HepG2 (cell line): ENCODE measurements at places on chromosomes 1 and 21.

- DNase-seq = no peak
Observed at GRCh38 chr21:26916799-26917198, 50.1 kb downstream of the ADAMTS5 start.

GRCh38 chr1:214573386-214574318 is 22.2 kb upstream of the PTPN14 start:
- no peak for DNase-seq

DNA sequence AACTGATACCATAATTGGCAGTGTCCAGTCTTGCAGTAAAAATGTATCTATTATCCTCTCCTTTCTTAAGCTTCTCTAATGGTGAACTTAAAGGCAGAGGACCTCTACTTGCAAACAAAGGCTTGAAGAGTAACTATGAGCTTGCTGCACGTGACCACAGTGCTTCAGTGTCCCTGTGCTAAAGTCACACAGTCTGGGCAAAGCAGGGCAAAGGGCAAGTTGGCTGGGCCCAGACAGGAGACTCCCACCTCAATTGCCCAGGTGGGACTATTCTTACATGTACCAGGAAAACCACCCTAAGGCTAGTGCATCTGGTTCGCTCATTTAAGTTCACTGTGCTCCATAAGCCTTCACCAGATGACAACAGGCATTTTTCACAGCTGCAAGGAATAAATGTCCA is 374.2 kb upstream of the PROX1 start:
- DNase-seq = peak; percentile 20

DNA sequence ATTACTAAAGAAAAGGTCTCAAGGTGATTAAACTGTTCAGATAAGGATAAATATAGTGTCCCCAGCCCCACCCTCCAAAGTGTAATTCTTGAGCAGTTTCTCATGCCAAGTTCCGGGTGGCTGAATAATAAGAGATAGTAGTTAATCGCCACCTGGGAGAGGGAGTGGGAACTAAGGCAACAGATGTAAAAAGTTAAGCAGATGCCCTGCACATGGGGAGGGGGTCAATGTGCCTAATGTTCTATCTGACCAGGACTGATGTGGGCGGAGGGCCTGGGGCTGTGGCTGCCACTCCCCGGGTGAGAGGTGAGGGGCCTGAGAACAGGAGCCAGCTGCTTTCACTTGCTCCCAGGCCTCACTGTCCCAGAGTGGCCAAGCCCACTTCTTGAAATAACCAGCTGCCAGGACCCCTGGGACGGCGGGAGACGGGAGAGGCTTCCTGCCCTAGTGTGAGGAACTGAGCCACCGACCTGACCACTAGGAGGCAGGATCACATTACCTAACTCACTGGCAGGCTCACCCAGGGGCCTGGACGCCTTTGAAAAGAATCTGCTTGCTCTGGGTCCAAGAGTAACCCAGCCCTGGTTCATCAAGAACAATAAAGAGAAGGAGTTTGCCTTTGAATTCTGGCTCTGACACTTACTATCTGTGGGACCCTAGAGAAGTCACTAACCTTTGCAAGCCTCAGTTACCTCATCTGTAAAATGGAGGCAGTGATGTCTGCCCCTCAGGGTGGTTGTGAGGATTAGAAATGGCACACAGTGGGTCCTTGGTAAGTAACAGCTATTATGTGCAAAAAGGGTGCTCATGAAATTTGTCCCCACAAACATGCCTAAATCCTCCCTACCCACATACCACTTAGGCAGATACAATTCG is 179.2 kb downstream of the ATG4C start:
- peak; percentile 30 for DNase-seq

DNA sequence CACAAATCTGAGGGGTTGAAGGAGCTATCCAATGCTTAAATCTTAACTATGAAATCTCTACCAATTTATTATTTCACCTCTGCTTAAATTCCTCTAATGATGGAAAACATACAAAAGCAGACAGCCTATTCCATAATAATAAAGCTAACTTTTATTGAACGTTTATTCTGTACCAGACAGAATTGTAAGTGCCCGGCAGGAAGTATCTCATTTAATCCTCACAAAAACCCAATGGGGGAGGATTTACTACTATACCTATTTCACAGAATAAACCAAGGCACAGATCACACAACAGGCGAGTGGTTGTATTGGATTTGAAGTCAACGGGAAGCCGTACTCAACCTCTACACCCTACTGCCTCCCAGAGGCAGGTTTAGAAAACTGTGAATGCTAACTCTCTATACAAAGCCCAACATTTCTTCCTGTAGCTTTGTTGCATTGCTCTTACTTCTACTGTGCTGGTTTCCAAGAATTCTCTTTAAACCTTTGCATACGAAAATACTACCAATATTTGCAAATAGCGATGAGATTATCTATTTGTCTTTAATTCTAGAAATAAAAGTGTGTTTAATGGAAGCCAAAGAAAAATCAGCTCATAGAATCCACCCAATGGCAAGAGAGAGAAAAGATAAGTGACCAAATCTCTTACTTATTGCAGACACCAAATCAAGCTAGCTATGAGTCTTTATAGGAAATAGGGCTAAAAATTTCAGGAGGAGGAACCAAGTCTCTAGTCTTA is 33.5 kb upstream of the C1orf53 start:
- DNase-seq = peak; percentile 50
